ENCODE measurements at places on chromosomes 6 and 20. TPM values are rescaled to one million over a fixed set of nuclear protein-coding genes. Genes with fewer than 3 reads are reported as not detected.

- no peak for DNase-seq
Observed at GRCh38 chr20:54688476-54688875, 213.1 kb downstream of the DOK5 start.

DNA sequence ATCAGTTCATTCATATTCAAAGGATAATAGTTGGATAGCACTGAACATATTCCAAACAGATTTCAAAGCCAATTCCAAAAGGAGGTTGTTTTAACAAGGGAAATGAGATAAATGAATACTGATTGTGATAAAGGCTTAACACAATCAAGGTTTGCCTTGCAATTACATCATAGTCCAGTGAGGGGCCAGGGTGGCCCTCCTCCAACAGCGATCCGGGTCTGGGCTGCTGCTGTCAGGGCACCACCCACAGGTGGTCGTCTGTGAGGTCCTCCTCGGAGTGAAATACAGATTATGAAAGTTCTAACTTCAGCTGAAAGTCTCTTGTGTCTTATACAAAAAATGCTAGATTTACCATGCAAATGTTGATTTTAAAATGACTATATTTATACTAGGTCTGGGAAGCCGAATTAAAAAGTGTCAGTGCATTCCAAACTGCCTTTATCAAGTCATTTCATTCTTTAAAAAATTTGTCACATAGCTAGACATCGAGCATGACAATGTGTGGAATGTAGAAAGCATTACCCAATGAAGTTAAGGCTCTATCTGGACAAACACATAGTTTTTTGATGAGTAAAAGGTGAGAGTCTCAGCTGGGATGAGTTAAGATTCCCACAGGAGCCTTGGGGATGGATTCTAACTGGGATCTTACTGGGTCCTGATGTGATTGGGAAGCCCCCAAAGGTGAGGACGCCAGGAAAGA, 65.9 kb upstream of the SLC22A23 start:
- DNase-seq, result no peak

- no peak for DNase-seq
Observed at GRCh38 chr6:36323062-36323461, 13.6 kb downstream of the BNIP5 start.

The HLA-B gene
- total RNA-seq, result 6,358 TPM

- DNase-seq, result no peak
Observed at GRCh38 chr6:35519313-35520015, 6.8 kb upstream of the TULP1 start.

The SYCP2L gene
- not detected for total RNA-seq

The CFAP206 gene
- total RNA-seq, result not detected

The ZNF512B gene
- 25.1 TPM for total RNA-seq

DNA sequence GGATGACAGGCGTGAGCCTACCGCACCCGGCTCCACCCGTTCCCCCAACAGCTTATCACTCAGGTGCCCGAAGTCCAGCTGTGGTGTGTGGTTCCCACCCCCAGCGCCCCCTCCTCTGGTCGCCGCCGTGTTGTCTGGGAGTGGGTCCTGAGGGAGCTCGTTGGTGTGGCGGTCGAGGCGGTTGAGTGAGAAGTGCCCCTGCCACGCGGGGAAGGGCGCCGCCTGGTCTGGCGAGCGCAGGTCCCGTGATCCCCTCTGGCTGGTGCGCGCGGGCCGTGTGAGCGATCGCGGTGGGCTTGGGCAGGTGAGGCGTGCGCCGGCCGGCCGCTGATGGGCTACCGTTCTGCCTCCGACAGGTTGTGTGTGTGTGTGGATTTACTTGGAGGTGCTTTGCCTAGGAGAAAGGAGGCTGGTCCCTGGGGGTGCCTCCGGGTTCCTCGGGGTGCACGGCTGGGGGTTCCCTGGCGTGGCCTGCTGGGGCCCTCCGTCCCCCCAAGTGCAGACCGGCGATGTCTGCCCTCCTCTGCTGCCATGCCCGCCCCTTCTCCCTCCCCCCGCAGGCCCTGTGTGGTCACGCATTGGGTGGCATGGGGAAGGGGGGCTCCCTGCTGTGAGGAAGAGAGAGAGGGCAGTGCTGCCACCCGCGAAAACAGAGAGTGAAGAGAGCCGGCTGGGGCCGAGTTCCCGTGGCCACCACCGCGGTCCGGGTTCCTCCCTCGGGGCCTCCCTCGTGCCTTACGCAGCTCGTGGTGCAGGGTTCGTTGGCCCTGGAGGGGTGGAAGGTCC, 336.0 kb upstream of the DEFB115 start:
- DNase-seq, result no peak

The TLDC2 gene
- total RNA-seq, result not detected

- DNase-seq, result no peak
Observed at GRCh38 chr20:61450549-61450948, 198.5 kb downstream of the CDH4 start.

GRCh38 chr6:85715797-85716196, 73.1 kb upstream of the SYNCRIP start:
- DNase-seq, result no peak

The ARMH2 gene
- 2.2 TPM for total RNA-seq

The SLC17A3 gene
- 1.0 TPM for total RNA-seq

The GMPR gene
- 1.4 TPM for total RNA-seq

DNA sequence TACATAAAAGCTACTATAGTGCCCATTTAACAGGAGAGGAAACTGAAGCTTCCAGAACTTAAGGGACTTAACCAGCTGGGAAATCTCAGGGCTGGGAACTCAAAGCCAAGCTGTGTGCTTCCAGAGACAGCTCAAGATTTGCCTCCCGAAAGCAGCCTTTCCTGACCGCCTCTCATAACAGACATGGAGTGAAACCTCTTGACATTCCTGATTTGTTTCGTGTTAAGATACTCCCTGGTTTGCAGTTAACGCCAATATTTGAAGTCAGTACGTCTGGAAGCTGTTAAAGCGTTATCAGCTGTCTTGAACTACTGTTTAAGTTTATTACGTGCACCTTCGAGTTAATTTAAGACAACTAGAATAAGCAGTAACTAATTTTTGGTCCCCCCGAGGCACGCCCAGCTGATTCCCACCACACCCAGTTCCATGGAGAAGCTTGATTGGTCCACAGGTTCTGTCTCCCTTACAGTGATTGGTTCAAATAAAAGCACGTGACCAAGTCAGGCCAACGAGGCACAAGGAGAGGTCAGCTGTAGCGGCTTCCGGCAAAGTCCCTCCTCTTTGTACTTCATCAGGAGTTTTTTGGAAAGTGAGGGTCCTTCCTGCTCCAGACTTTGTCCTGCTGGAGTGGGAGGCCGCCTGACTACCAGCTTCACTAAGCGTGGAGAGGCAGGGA, 8.9 kb upstream of the TCP11 start:
- DNase-seq, result no peak

The APOM gene
- total RNA-seq, result 1.4 TPM

- DNase-seq, result no peak
Observed at GRCh38 chr6:19833947-19834346, 3.2 kb upstream of the ID4 start.

GRCh38 chr6:105740946-105741645, 338.2 kb upstream of the PREP start:
- DNase-seq, result no peak

- no peak for DNase-seq
Observed at GRCh38 chr6:160437775-160438174, 89.6 kb downstream of the SLC22A3 start.

DNA sequence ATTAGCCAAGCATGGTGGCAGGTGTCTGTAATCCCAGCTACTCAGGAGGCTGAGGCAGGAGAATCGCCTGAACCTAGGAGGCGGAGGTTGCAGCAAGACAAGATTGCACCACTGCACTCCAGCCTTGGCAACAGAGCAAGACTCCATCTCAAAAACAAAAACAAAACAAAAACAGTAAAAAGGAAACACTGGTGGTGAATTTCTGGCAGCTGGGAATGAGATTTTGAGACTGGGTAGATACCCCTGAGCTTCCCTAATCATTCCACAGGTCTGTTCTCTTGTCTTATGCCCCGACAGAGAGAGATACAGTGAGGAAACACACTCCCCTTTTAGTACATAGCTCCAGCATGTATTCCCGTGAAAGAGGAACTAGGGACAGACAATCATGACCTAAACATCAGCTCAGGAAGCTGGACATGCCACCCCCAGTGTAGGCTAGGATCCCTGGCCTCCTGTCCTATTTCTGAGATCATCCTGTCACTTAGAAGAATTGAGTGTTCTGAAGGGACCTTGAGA, 9.6 kb downstream of the MAN1A1 start:
- no peak for DNase-seq

The LY6G5B gene
- total RNA-seq, result 29.7 TPM

The IL20RA gene
- total RNA-seq, result not detected

DNA sequence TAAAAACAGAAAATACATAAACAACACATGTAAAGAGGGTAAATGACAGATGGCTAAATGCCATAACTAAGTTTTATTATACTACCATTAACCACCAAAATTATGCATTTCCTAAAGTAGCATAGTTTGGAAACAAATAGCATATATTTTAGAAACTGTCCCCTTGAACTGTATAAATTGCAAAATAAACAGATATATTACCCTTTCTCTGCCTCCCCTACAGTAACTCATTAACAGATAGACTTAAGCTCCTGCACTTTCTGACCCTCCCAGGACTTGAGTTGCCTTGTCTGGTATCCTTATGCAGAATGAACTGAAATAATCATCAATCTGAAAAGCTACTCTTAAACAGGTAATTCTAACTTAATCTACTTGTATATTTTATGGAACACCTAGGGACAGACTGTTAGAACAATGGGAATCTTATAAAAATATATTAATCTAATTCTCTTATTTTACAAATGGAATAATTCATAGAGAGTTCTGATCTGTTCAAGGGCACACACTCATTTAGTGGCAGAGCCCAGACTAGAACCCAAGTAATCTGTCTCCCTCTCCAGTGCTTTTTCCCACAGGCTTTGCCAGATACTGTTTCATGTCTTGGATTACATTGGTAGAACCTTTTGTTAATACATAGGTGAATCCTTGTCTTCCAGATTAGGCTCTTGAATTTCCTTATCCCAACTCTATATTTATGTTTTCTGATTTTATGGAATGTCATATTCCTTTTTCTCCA, 50.6 kb upstream of the LOC128125822 start:
- DNase-seq, result no peak

The PSORS1C2 gene
- total RNA-seq, result not detected

DNA sequence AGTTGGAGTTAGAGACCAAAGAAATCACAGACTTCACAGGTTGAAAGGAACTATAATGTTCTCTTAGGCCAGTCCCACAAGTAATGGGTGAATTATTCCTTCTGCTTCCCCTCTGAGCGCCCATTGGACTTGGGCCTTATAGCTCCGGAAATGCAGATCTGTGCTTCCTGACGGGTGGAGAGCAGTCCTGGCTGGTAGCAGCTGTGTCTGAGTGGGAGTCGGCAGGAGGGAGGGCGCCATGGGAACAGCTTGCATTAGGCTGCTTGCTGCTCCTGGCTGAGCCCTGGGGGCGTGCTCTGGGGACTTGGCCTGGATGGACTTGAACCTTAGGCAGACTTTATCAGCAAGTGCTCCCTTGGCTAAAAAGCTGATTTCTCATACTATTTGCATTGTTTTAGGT, 18.4 kb upstream of the NUP153 start:
- no peak for DNase-seq

- DNase-seq, result no peak
Observed at GRCh38 chr6:43129434-43130194, 41.5 kb upstream of the SRF start.

- no peak for DNase-seq
Observed at GRCh38 chr20:51826372-51826771, 24.1 kb upstream of the SALL4 start.

Data from T-cell (primary cell).